ENCODE measurements at places on chromosomes 6 and 20.

GRCh38 chr6:16238057-16238962 lies at the start of gene GMPR:
Gene GMPR (plus strand): TSS chr6:16238587. CDS start chr6:16238694, 107 bp downstream.
- DNase-seq: peak; percentile 65

DNA sequence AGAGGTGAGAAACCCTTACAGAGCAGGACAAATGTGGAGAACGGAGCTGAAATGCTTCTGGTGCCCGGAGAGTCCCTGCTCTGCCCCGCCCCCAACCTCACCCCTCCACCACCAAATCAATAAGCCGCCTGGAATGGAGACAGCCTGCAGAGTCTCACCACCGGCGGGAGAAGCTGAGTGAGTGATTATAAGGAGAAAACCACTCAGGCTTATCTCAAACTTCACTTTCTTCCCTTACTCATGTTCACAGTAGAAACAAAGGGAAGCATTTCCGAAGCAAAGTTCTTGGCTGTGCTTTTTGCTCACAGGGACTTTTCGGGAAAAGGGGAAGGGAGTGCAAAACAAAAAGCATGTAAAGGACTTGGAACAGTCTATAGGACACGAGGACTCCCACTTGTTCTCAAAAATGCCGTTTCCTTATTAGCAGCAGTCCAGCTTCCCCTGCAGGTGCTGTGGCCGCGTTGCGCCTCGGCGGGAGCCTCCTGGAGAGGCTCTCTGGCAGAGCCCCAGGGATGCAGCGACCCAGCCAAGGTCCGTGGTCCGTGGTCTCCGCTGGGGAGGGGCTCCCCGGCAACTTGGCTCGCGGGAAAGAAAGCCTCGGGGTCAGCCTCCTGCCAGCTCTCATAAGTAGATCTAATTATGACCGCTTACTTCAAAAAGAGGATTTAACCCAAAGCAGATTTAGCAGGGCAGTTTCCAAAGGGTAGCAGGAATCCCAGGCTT lies 64.8 kb upstream of the TMEM30A start:
- DNase-seq: peak; percentile 34

GRCh38 chr20:53767206-53767930 lies 173.7 kb upstream of the ZNF217 start:
- peak; percentile 25 for DNase-seq

- no peak for DNase-seq
These were observed 4.3 kb downstream of the FAM217A start for GRCh38 chr6:4074478-4075235.

DNA sequence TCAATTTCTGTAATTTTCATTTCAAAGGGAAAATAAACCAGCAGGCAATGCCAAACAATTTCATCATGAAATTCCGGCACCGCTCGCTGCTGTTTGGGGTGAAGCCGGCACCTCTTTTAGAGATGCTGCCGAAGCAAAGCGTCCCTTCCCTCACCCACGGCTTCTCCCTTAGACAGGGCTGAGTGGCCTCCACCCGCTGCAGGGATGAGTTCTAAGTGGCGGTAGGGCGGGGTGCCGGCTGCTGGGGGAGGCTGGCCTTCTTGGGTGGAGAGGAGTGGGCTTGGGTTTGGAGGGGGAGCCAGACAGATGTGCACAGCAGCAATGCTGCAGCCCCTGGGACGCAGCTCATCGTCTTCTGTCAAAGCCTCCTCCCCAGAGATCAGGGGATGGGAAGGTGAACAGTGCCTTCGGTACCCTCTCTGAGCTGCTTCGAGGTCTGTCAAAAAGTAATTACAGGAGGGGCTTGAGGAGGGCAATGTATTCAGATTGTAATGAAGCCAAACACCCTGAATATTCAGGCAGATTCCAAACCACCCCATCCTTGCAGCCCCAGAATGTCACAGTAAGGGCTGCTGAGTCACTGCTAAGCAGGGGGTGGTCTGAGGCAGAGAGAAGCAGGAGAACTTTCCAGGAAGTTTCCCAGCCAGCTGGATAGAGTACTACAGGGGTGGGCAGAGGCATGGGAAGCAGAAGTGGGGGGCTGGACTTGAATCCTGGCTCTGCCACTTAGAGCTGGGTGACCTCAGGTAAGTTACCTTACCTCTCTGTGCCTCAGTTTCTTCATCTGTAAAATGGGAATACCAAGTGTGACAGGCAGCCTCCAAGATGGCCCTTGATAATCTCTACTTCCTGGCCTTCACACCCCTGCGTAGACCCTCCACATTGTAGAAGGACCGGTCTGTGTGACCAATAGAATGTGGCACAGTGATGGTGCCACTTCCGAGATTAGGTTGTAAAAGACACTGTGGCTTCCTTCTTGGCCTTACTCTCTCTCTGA lies 96.6 kb downstream of the SULF2 start:
- DNase-seq: no peak

DNA sequence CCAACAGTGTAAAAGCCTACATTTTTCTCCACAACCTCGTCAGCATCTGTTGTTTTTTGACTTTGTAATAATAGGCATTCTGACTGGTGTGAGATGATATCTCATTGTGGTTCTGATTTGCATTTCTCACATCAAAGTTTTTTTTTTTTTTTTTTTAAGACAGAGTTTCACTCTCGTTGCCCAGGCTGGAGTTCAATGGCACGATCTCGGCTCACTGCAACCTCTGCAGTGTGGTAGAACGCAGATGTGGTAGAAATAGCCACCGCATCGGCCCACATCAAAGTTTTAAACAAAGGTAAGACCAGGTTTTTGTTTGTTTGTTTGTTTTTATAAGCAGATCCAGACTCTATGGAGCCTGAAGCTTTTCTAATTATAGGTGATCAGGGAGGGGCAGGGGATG lies 12.7 kb upstream of the PPP1R3G start:
- DNase-seq: peak; percentile 48

DNA sequence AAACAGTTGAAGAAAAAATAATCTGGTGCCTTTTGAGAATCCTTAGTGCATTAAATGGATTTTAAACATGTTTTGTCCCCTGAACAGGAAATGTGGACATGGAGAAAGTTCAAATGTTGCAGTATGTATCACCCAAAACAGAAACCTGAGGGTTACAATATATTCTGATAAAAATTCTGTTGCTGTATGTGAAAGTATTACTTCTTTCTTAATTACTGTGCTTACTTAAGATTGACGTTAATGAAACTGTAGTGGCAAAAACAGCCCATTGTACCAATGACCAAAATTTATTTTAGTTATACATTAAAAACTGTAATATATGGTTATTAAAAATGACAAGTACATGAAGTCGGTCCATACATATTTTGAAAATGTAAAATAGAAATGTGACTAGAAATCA lies 100.6 kb downstream of the PRDM1 start:
- DNase-seq: peak; percentile 48

DNA sequence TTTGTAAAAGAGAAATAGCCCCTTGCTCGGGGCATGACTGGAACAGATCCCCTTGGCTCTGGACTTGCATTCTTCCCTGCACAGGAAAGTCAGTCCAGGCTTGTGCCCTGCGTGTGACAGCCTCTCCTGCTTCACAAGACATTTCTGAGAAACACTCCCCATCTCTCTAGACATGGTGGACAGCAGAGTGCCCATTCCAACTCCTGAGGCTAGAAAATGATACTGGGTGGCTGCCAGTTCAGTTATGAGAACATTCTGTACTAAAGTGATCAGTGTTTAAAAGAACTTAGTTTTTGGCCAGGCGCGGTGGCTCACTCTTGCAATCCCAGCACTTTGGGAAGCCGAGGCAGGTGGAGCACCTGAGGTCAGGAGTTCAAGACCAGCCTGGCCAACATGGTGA lies 41.3 kb downstream of the TGM3 start:
- no peak for DNase-seq

DNA sequence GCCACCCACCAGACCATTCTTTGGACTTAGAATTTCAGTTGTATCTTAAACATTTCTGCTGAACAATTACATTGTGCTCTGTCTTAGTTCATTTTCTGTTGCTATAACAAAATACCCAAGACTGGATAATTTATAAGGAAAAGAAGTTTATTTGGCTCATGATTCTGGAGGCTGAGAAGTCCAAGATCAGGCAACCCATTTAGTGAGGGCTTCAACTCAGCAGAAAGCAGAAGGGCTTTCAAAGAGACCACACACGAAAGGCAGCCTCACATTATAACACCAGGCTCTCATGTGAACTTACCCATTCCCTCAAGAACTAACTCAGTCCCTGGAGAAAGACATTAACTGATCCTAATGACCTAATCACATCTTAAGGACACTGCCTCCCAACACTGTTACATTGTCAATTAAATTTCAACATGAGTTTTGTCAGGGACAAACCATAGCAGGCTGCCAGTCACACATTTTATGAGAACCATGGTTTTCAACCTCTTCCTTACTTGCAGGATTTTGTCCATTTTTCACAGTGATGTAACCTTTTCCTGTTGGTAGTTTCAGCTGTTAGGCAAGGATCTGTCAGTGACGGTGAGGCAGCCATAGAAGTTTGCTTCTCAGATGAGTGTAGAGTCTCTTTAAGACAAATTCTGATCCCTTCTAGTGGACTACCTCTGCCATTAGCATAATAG lies 399.6 kb upstream of the SOX4 start:
- no peak for DNase-seq

GRCh38 chr20:4896971-4897497 lies 104.3 kb downstream of the SLC23A2 start:
- peak; percentile 28 for DNase-seq

DNA sequence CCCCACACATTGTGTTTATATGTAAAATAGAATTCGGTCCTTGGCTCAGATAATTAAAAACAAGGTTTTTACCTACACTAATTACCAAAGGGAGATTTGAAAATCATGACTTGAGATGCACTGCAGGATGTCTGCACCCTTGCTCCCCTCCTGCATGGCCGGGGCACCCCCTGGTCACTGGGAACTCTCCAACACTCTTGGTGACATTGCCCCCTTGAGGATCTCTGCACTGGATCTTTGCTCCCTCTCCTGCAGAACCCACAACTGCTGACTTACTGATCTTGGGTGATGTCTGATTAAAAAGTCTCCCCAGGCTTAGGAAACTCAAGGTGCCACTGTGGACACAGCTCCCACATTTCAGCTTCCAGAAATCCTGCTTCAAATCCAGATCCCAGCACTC lies 17.1 kb upstream of the CSNK2A1 start:
- DNase-seq: no peak

DNA sequence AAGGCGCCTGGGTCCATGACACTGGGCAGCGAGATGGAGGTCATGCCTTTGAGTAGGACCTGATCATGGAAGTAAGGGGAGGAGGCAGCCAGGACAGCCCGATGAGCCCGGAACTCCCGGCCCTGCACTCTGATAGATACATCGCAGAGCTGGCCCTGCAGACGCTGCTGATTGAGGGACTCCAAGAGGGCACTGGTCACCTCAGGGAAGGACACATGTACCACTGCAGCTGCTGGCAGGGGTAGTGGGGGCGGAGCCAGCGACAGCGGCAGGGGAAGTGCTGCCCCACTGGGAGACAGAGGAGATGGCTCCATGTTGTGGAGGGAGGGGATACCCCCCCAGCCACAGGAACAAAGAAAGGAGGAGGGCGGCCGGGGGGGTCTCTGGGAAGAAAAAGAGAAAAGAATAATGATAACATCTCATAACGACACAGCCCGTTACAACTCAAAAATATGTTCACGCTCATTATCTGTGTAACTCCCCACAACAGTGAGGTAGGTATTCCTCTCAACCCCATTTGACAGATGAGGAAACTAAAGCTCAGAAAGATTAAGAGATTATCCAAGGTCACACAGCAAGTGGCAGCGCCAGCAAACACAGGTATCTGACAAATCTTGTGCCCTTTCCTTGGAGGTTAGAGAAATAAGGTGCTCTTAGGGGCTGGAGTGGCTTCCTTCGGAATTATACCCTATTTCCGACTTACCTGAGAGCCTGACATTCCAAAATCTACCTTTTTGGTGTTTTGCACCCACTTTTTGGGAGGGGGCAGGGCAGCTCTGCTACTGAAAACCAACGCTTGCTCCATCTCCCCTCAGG lies 733 bp downstream of the ZBTB22 start:
- DNase-seq: no peak

GRCh38 chr20:58900397-58900796 lies 47.9 kb downstream of the GNAS start:
- no peak for DNase-seq

DNA sequence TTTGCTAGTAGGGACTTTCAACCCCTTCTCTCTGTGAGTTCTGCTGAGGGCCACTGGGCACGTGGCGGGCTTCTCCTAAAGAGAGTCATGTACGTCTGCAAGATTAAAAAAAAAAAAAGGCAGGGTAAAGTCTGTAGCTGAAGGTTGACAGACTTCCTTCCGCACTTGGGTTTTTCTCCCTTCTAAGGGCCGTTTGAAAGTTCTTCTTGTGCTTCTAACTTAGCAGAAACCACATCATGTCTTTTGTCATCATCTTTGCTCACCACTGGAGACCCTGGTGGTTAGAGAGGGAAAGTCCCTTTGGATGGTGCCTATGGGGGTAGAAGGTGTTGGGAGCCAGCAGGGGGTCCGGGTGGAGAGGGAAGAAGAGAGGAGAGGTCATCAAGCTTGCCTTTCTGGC lies 31.4 kb downstream of the PRDM1 start:
- DNase-seq: peak; percentile 56

- DNase-seq: no peak
These were observed 125.3 kb upstream of the PLCB4 start for GRCh38 chr20:8943631-8944030.
